ENCODE measurements at places on chromosomes 12 and 14. TPM values are rescaled to one million over a fixed set of nuclear protein-coding genes. Genes with fewer than 3 reads are reported as not detected.

GRCh38 chr14:31825459-31825858 lies 251.6 kb upstream of the ARHGAP5 start:
- no peak for DNase-seq

GRCh38 chr12:82326905-82327503 lies 31.2 kb downstream of the CCDC59 start:
- no peak for DNase-seq

GRCh38 chr12:62260733-62261683 lies 804 bp downstream of the USP15 start:
- no peak for DNase-seq

Gene AMN
- polyA plus RNA-seq, result 0.22 TPM

DNA sequence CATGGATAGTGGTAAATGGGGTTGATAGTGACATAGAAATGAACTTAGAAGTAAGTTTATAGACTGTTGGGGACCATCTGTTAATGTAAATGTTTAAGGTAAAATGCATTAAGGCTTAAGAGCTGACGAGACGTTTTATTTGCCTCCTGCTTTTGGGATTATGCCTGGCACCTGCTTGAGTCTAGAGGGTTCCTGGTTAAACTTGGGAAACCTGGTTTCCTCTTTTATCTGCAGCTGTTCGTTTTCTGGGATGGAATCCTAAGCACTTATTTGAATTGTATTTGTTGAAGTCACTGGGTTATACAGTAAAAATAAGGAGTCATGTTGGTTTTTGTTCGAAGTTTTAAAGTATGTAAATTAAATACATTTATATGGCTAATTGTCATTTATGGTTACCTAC lies 914.7 kb downstream of the NRXN3 start:
- DNase-seq, result no peak
